GM12878 (cell line): ENCODE measurements at places on chromosomes 11 and 22.

GRCh38 chr11:46390331-46391171 lies 1.0 kb downstream of the CHRM4 start:
- DNase-seq: no peak

GRCh38 chr11:59898046-59898445 lies 19.5 kb downstream of the OOSP3 start:
- DNase-seq: no peak

DNA sequence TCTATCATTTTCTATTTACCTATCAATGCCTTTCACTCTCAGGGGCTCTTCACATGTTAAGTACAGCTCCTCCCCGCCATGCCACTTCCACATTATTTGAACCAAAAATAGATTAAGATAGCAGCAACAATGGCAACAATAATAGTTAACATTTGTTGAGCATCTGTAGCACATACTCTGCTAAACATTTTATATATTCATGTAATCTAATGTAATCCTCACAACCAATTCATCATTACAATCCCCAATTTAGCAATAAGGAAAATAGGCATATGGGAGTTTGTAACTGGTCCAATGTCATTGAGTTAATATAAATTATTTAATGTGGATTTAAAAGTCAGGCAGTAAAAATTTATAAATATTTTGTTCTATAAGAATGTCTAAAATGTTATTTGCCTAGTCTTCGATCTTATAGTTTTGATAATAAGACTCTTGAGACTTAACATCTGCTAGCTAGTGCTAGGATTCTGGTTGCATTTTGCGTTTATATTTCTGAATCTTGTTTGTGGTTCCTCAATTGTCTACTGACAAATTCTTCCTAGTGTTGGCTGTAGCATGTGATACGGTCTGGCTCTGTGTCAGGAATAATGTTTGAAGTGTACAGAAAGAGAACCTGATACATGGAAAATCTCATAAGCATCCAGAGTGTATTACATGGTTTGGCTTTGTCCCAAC lies 621.5 kb upstream of the LUZP2 start:
- DNase-seq: no peak

- peak; percentile 69 for DNase-seq
These were observed 8.9 kb downstream of the RELT start for GRCh38 chr11:73384872-73385689.

DNA sequence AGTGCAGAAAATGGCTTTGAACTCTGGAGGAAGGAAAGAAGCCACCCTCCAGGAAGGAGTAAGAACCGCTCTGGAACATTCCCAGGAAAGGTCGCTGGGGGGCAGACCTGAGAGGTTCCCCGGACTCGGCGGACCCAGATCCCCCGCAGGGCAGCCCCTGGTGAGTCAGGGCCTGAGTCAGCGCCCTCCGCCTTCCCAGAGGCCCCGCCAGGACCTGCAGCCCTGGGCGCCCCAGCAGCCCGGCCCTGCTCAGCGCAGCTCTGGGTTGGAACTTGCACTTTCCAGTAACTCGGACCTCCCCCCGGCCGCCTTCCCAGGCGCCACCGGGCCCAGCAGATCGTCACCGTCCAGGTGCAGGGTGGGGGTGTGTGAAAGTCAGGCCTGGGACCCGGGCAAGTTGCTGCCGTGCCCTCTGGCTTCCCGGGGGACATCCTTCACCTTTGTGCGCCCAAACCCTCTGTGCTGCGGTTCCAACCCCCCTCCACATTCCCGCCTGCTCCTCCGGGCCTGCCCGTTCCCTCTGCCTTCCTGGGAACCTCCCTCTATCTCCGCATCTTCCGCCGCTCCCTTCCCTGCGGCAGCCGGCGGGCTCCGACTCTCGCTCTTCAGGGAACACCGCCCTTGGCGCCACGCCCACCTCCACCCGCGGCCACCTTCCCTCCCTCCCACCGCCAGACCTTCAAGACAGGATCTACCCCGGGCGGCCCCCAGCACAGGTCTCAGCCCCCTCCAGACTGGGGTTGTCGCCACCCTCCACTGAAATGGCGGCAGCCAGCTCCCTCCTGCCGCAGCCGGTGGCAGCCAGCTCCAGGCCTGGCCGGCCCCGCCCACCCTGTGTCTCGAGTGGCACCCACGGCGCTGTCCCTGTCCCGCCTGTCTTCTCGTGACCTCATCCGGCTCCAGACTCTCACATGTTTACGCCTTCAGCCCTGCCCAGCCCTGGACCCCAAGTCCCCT lies 36.8 kb upstream of the WNT7B start:
- DNase-seq: no peak

DNA sequence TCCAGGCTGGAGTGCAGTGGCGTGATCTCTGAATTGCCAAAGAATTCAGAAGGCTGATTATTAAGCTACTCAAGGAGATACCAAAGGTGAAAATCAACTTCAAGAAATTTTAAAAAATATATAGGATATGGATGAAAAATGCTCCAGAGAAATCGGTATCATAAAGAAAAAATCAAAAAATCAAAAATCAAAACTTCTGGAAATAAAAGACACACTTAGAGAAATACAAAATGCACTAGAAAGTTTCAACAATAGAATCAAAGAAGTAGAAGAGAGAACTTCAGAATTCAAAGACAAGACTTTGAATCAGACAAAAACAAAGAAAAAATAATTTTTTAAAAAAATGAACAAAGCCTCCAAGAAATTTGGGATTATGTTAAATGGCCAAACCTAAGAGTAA lies 45.6 kb upstream of the CLTCL1 start:
- DNase-seq: no peak

DNA sequence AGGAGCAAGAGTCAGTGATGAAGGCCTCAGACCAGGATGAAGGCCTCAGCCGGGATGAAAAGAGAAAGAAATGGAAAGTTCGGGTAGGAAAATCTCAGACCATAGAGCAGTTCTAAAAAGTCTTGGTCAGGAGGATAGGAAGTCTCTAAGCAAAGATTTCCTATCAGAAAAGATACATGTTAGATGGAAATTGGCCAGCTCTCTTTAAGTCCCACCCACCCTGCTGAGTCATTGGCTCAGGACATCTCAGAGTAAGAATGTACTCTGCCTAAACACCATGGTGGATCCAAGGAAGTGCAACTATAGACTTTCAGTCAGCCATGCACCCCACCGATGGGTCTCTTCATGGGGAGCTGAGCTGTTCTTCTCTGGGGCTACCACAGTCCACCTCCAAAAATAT lies 4.4 kb downstream of the OR8B3 start:
- DNase-seq: no peak

GRCh38 chr11:12706545-12707499 lies 32.6 kb downstream of the TEAD1 start:
- no peak for DNase-seq

- no peak for DNase-seq
These were observed 137.1 kb downstream of the ARHGAP42 start for GRCh38 chr11:100824041-100824809.

GRCh38 chr11:103892603-103893002 lies 143.8 kb upstream of the DDI1 start:
- no peak for DNase-seq

GRCh38 chr11:91066456-91067047 lies 843.7 kb upstream of the CHORDC1 start:
- DNase-seq: no peak

DNA sequence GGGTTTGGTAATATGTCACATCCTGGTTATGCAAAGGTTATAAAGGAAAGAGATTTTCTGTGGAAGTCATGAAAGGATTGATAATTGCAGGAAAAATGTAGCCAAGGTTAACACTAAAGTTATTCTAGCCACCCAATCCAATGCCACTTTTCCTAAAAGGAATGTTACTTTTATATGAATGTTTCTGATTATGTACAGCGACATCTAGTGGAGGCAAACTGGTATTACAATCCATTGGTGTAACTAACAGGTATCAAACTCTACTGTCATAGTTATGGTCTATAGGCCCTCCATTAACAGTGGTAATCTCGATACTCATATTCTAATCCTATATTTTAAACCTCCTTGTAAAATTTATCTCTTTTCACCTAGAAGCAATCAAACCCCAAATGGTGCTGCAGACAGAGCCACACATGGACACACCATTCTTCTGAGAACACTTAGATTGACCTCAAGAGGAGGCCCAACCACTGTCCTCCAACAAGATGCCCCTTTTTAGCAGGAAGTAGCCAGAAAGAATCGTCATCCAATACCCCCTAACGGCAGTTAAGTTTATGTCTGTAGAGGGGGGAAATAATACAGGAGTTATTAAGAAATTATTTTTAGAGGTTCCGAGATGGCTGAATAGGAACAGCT lies 74.9 kb upstream of the RAG2 start:
- DNase-seq: no peak
